ENCODE measurements at places on chromosomes 3 and 15.

DNA sequence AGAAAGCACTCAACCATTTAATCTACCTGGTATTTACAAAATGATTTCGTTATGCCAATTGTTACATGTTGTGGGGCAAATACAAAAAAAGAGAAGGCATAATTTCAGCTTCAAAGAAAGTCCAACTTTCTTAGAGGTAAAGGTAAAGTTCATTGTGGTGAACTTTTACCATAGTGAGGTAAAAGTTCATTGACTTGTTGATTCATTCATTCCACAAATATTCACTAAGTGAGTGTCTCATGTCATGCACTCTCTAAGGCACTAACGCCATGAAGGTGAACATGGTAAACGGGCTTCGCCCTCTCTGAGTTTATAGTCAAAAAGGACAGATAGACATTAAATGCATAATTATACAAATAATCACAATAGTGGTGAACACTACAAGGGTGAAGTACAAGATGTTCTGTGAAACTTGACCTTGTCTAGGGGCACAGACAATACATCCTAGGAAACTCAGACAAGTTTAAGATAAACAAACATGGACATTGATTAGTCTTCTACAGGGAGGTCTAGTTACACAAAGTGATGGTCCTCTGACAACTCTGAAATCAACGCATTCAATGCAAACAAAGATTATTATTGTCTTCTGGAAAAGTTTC, 378.6 kb downstream of the MAGI1 start:
- DNase-seq = no peak

GRCh38 chr15:80260551-80260950, 8.5 kb upstream of the CTXND1 start:
- DNase-seq = no peak

- DNase-seq = no peak
Measured at GRCh38 chr15:47721676-47722075, 4.4 kb downstream of the SEMA6D start.

GRCh38 chr3:133487204-133487603, 86.3 kb upstream of the CDV3 start:
- DNase-seq = no peak

- DNase-seq = no peak
Measured at GRCh38 chr15:96442076-96442475, 111.6 kb downstream of the NR2F2 start.

DNA sequence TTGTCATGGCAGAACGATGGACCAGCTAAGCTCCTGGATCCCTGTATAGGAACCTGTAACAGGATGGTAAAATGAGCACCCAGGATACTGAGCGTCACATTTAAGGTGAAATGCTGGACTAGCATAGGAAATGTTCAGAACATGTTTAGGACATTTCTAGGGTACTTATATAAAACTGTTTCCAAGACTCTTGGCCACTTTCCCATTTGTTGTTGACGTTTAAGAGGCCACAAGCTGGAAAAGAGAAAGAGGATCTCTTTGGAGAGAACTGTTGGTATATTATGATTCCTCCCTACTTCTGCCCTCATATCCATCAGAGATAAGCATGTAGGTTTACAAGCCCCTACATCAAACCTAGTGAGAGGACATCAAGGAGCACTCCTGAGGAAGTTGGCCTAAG, 57.5 kb downstream of the SCN11A start:
- no peak for DNase-seq

DNA sequence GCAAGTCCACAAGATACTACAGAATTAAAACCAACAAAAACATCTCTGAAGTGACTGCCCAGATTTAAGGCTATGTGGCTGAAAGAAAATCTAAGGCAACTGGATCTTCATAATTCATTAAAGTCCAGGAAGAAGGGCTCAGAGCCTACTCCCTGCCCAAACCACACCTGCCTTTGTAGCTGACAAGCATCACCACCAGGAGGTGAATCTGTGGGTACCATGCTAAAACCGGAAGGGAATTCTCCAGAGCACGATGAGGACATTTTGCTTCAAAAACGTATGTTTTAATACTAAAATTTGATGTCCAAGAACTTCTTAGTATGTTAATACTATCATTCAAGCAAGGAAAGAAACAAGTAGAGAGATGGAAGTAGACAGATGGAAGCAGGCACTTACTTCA, 495.9 kb upstream of the NECTIN3 start:
- peak; percentile 13 for DNase-seq

DNA sequence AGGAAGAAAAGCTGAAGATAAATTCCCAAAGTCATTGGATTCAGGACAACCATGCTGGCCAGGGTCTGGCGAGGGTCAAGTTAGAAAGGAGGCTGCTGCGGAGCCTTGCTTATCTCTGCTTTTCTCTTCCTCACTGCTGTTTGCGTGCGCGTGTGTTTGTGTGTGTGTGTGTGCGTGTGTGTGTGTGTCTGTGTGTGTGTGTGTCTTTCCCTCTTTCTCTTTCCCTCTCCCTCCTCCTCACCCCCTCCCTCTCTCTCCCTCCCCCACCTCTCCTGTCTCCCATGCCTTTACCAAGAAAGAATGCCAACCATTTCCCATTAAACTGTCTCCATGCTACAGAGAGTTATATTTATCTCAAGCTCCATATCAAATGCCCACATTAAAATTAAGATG, at the start of gene COLQ:
Gene COLQ, minus strand, starts transcription at position 134 of the 393 bp plus-strand sequence. Its CDS starts 81 bp downstream, at position 53.
- no peak for DNase-seq

DNA sequence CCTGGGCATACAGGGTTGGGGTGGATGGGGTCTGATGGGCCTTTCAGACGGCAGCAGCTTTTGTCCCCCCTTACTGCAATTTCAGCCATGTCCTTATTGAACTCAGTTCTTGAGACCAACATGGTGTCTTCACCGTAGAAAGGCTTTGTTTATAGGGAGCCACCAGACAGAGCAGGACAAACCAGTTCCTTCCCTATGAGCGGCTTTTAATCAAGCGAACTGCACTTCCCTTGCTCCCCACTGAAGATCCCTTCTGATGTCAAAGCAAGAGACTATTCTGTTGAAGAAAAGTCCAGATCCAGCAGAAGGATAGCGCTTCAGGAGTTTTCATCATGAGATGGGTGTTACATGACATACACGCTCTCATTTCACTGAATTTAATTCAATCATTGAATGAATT, 100.4 kb downstream of the CD47 start:
- DNase-seq = no peak

DNA sequence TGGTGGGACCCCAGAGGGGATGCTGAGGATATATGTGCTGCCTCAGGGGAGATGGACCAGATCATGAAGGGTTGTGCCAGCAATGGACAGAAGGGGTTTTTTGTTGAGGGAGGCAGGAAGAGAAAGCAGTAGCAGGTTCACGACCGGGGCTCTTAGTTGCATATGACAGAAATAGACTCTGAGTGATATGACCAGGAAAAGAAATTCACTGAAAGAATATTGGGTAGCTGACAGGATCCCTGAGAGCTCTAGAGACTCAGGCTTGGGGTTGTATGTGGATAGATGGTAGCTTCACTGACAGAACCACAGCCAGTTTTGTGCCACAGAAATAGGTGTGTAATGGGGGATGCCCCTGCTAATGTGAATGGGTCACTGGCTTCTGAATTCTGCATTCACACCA, 241.6 kb downstream of the ZNF621 start:
- no peak for DNase-seq

DNA sequence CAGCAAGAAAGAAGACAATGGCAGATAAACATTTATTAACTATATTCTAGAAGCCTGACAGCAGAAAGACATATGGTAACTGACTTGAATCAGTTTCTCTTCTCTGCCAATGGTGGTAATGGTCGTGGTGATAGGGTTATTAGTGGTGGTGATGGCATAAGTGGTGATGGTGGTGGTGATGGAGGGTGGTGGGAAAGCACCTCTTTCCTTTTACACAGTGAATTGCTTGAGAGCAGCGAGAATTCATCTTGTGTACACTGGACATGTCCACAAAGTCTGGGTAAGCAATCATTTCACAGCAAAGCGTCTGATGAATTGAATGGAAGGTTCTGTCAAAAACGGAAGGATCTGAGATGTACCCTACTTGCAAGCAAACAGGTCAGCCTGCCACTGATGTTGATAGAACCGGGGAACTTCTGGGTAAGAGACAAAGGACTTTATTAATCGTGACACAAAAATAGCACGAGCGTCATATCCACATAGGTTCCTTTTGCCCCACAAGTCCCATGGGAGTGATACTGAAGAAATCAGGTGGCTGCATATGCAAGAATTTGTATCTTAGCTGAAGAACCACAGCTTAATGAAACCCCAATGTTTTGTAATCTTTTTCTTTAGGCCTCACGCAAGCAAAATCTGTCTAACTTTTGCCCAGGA, 23.5 kb upstream of the TBC1D5 start:
- DNase-seq = no peak

GRCh38 chr15:56919609-56920366, 1.3 kb downstream of the TCF12 start:
- DNase-seq = peak; percentile 22

DNA sequence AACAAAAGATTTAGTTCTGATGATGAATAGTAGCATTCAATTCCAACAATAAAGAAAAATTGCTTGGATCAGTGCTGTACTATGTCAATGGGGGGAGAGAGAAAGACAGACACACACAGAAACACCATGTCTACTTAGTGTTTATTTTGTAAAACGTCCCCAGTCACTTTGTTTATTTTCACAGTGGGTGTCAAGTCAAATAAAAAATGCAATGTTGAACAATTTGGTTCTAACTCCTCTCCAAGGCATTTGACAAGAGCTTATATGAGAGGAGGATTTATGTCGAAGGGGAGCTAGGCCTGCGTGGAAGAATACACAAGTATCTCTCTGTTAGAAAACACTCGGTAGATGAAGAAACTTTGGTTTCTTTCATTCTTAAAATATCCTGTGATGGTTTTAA, 201.7 kb upstream of the SLC2A2 start:
- DNase-seq = no peak
